ENCODE measurements at places on chromosomes 7 and 10. TPM values are rescaled to one million over a fixed set of nuclear protein-coding genes. Genes with fewer than 3 reads are reported as not detected.

CNTNAP2 gene
- total RNA-seq, result 0.29 TPM

CADPS2 gene
- 67.5 TPM for total RNA-seq

SMO gene
- 6.2 TPM for total RNA-seq

CLDN12 gene
- total RNA-seq, result 43.3 TPM

MALRD1 gene
- 0.96 TPM for total RNA-seq

CALML3 gene
- 3.6 TPM for total RNA-seq

MRLN gene
- not detected for total RNA-seq

AASS gene
- 81.4 TPM for total RNA-seq

AGR2 gene
- total RNA-seq, result 156 TPM

MYOZ1 gene
- total RNA-seq, result 1.2 TPM

GPR85 gene
- total RNA-seq, result 1.6 TPM
